ENCODE measurements at places on chromosomes 11 and 22.

- no peak for DNase-seq
Observed at GRCh38 chr11:16962146-16962545, 52.1 kb downstream of the PLEKHA7 start.

GRCh38 chr22:20427945-20428417, 9.6 kb downstream of the SCARF2 start:
- DNase-seq: no peak

DNA sequence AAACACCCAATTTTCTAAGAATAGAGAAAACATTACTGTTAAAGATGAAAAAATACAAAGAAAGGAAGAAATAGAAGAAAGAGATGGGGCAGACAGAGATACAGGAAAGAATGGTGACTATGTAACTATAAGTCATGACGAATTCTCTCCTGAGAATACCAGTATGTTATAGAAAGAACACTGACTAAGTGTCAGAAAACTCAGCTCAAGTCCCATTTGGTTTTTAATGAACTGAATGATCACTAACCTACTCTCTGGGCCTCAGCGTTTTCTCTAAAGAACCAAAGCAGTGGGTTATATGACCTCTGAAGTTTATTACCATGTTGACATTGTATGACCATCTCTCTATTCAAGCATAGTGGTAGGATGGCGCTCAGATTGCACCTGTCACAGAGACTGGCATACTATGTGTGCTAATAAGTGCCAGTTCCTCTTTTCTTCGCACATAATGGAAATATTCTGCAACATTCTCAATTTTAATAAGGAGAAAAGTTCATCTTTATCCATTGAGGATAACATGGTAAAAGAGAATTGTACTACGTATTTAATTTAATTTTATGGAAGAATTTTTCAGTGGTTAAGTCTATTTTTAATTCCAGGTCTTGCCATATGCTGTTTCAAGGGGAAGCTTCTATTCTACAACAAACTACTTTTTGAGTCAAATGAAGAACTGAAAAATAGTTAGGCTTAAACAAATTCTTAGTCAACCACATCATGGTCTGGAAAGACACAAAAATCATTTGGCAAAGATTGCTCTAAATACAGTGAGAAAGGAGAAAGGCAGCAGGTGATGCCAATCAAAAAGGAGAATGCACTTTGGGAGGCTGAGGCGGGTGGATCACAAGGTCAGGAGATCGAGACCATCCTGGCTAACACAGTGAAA, 25.0 kb upstream of the EED start:
- no peak for DNase-seq

GRCh38 chr11:120647681-120648080, 136.1 kb downstream of the GRIK4 start:
- DNase-seq: no peak
